ENCODE measurements at places on chromosomes 7 and 10.
A peak's percentile ranks its signal among the peaks of the same experiment; 100 is the strongest.

GRCh38 chr10:42866115-42866995 is 83.8 kb downstream of the BMS1 start:
- peak; percentile 13 for DNase-seq

DNA sequence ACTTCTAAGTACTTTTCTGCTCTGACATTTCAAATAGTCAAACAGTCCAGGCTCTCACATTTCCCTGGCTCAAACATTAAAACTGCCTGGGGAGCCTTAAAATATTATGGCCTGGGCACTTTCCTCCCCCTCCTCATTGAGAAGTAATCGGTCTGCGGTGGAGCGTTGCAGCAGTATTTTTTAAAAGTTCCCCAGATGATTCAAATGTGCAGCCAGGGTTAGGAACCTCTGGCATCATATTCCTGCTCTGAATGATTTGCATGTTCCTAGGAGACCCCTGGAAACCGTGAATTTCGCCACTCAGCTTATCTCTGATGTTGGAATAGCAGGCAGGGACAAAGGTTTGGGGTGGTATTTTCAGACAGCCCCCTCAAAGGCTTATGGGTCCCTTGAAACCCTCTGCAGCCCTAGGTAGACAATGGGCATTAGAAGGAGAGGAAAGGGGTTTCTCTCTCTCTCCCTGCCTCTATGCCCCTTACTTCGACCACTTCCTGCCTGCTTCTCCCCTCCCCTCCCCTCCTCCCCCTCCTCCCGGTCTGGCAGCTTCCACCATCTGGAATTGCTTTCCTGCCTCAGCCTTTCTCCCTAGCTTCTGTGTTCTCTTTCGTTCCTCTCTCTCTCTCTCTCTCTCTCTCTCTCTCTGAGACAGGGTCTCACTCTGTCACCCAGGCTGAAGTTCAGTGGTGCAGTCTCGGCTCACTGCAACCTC is 622.2 kb downstream of the GALNT17 start:
- no peak for DNase-seq

- DNase-seq, result no peak
Observed at GRCh38 chr7:149637911-149638565, 135.3 kb downstream of the ZNF467 start.

GRCh38 chr10:119431034-119431772 is 111.3 kb downstream of the RGS10 start:
- DNase-seq, result no peak

DNA sequence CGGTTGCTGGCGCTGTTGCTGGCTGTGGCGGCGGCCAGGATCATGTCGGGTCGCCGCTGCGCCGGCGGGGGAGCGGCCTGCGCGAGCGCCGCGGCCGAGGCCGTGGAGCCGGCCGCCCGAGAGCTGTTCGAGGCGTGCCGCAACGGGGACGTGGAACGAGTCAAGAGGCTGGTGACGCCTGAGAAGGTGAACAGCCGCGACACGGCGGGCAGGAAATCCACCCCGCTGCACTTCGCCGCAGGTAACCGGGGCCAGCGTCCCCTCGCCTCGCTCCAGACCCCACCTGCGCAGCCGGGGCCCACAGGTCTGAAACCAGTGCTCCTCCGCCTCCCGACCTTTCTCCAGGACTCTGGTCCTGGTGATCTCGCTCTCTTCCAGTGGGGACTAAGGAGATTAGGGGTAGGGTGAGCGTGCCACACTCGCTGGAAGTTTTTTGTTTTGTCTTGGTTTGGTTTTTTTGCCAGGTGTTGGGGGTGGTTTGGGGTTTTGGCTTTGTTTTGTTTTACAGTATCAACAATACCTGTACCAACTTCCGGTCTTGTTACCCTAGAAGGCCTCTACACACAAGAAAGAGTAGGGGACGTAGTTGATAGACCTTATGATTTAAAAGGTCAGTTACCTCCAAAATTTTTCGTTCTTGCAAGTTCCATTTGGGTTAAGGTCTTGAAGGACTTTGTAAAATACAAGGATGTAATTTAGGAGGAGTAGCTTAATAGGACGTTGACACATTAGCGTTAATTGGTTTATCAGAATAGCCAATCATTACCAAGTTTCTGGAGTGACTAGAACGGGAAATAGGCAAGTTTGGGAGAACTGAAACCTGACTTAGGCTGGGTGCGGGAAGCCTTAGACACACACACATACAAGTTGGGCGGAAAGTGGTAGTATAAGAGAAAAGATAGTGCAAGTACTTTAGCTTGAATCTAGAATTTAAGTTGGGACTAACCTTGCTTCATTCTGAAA is 704 bp downstream of the TNKS2 start:
- peak; percentile 18 for DNase-seq
